LNCaP clone FGC (cell line): ENCODE measurements at places on chromosomes 7 and 10.

- DNase-seq: no peak
Measured at GRCh38 chr10:66782776-66783175, 143.1 kb upstream of the LRRTM3 start.

GRCh38 chr7:115953592-115954255, 76.8 kb downstream of the TFEC start:
- DNase-seq: no peak

GRCh38 chr10:17859492-17860156, 50.5 kb downstream of the MRC1 start:
- DNase-seq: no peak

DNA sequence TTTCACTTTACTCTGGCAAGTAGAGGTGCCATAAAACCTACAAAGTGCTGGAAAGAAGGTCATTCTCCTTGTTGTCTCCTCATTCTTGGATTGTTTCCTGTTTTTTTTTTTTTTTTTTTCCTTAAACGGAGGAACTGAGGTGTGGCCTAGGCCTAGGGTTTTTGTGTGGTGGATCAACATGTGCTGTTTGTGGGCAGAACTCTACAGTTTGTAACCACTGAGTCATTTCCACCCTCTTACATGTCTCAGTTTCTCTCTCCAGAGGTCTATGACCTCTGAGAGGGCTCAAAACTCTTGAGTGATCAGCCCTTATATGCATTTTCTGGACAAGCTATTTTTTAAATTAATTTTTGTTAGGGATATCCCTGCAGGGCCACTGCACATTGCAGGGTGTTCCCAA, 296.0 kb downstream of the PPP1R3A start:
- no peak for DNase-seq

- no peak for DNase-seq
Measured at GRCh38 chr7:99102809-99103690, 40.9 kb downstream of the SMURF1 start.

DNA sequence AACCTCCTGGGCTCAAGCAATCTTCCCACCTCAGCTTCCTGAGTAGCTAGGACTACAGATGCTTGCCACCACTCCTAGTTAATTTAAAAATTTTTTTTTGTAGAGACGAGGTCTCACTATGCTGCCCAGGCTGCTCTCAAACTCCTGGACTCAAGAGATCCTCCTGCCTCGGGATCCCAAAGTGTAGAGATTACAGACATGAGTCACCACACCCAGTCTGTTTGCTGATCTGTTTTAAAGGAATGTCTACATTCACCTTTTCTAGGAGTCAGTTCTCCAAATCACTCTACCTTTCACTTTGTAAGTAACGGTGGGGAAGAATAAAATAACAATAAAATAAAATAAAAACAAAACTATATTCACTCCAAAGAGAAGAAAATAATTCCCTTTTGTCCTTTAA, 86.6 kb upstream of the AGBL3 start:
- no peak for DNase-seq
